ENCODE measurements at places on chromosomes 7 and 10.

- no peak for DNase-seq
Measured at GRCh38 chr7:70599446-70600190, 532.3 kb upstream of the GALNT17 start.

GRCh38 chr10:119078422-119079179 lies 2.0 kb downstream of the EIF3A start:
- DNase-seq, result no peak

- no peak for DNase-seq
Measured at GRCh38 chr10:127048630-127049029, 143.4 kb downstream of the DOCK1 start.

- DNase-seq, result no peak
Measured at GRCh38 chr7:69363136-69363535, 235.1 kb upstream of the AUTS2 start.

GRCh38 chr10:118903251-118903650 lies 126.3 kb upstream of the NANOS1 start:
- no peak for DNase-seq

DNA sequence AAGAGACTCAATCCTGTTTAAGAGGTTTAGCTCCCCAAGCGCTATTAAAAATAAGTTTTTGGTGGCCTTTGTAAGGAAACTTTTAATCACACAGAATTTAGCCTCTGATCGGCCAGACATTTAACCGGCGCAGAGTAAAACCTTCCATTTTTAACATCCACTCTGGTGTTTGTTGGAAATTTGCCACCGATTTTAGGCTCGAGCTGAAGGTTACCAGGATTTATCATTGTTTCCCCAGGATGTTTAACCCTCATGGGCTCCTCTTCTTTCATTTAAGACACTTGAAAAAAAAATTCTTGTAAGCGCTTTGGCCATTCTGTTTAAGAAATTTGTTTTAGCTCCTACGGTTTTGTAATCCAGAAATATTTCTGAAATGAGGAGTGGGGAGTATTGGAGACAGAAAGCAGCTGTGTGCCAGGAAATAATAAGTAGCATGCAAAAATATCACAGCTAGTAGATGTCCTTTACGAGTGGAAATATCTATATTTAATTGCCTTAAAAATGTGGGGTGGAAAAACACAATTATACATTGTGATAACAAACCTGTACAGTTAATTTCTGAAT lies 3.4 kb downstream of the NEUROD6 start:
- no peak for DNase-seq

GRCh38 chr7:81549484-81550016 lies 220.3 kb downstream of the HGF start:
- DNase-seq, result no peak

- no peak for DNase-seq
Measured at GRCh38 chr10:95214369-95214768, 20.3 kb downstream of the ACSM6 start.

DNA sequence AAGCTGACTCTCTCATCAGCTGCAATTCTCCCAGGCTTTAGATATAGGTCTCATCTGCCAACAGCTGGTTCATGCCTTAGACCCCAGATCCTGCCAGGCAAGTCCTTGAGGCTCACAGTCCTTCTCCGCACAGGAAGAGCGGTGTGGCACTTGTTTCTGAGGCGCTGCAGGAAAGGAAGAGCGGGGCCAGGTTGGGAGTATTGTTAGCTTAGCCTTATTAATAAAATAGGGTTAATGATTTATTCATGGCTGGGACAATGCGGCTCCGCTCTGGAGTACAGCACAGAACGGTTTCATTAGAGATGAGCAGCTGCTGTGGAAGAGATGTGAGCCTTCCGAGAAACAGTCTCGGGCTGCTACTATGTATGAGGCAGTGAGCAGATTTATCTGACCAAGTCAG lies 78.1 kb downstream of the FZD1 start:
- DNase-seq, result no peak

- no peak for DNase-seq
Measured at GRCh38 chr7:8005279-8005678, 36.7 kb downstream of the GLCCI1 start.

DNA sequence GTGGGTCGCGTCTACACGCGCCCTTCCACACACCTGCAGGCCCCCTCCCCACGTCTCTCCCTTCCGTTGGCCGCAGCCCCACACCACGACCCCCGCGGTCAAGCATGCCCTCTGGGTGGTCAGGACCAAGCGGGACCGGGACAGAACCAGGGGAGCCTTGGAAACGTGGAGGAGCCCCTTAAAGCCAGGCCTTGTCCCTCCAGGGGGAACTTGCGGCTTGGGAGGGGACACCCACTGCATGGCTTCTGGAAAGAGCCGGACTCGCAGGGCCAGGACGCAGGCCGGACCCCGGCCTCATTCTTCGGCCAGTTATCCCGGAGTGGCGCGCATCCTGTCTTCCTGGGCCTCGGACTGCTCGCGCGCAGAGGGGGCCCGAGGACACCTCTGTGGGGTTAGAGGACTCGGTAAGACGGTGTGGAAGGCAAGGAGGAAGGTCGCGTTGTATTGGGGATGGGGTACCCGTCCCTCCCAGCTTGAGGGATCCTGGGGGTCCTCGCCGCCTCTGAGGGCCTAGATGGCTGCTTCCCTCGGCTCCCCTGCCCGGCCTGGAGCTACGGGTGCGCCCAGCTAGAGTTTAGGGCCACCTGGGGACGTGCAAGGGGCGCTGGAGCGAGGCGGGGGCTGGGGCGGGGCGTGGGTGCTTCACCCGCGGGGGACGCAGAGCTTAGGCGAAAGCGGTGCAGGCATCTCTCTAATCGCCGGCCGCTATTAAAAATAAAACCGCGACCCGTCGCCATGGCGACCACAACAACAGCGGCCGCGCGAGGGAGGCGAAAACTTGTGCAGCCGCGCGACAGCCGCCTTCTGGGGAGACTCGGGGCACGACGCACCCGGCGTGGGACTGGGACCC lies 1.8 kb upstream of the PDGFA start:
- DNase-seq, result peak; percentile 36

DNA sequence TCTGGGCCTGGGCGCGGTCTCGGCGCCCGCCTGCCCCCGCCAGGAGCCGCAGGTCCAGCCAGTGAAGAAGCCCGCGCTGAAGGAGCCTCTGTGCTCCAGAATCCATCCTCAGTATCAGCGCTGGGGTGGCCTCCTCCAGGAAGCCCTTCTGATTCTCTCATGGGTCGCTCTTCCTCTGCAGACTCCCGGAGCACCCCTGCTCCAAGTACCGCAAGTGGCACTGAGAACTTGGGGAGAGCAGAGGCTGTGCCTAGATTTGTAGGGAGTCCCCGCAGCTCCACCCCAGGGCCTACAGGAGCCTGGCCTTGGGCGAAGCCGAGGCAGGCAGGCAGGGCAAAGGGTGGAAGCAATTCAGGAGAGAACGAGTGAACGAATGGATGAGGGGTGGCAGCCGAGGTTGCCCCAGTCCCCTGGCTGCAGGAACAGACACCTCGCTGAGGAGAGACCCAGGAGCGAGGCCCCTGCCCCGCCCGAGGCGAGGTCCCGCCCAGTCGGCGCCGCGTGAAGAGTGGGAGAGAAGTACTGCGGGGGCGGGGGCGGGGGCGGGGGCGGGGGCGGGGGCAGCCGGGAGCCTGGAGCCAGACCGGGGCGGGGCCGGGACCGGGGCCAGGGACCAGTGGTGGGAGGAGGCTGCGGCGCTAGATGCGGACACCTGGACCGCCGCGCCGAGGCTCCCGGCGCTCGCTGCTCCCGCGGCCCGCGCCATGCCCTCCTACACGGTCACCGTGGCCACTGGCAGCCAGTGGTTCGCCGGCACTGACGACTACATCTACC lies at the start of gene ALOX5:
TSS of gene ALOX5 (plus strand) at position 641 of the 774 bp plus-strand sequence. CDS start at position 705, 64 bp downstream.
- DNase-seq, result peak; percentile 26

DNA sequence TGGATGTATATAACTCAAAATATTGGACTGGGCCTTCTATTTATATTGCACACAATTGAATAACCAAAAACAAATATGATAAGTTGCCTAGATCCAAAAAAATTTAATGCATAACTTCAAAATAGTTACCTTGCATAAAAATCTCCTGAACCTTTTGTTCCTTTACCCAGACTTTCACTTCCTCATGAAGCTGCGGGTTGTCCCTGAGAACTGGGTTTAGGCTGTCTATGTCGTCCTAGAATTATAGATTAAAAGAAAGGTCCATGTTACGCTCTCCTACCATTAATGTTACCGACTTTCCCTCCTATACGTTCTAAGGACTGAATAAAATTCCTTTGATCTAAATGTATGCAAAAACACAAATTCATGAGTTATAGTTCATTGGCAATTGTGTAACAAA lies 86.6 kb downstream of the NRBF2 start:
- DNase-seq, result no peak
